ENCODE measurements at places on chromosomes 12 and 14. TPM values are rescaled to one million over a fixed set of nuclear protein-coding genes. Genes with fewer than 3 reads are reported as not detected.

Gene SLIRP
- 76.2 TPM for total RNA-seq

Gene CLEC4D
- not detected for total RNA-seq

DNA sequence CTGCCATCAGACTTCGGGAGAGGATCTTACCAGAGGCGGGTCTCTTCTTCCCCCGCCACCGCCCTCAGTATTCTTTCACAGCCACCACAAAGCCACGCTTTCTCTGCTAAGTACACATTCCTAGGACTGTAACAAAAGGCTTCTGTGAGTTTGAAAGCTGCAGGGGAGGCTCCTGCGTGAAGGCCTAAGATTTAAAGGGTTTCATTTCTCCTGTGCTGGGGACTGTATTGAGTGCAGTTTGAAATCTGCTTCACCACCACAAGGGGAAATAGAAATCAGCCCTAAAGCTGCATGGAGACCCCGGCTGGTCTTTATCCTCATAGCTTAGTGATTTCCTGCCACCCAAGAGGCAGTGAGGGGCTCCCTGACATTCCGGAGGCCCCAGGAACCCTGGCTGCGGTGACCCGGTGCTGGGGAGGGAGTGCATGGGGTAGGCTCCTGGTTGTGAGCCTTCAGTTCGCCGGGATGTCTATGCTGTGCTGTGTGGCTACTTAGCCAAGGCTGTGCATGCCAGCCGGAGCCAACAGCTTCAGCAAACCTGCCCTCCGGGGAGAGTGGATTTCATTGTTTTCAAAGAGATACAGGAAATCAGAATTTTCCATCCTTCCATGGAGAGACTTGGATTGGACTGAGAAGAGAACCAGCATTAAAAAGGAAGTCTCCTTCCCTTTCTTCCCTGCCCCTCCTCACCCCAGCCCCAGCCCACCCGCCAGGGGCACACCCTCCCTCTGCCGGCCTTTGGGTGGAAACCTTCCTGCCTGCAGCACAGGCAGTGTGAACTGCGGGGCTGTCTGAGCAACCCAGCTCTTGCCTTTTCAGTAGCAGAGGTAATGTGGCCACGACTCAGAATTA lies 163.3 kb downstream of the ETV6 start:
- DNase-seq, result no peak

DNA sequence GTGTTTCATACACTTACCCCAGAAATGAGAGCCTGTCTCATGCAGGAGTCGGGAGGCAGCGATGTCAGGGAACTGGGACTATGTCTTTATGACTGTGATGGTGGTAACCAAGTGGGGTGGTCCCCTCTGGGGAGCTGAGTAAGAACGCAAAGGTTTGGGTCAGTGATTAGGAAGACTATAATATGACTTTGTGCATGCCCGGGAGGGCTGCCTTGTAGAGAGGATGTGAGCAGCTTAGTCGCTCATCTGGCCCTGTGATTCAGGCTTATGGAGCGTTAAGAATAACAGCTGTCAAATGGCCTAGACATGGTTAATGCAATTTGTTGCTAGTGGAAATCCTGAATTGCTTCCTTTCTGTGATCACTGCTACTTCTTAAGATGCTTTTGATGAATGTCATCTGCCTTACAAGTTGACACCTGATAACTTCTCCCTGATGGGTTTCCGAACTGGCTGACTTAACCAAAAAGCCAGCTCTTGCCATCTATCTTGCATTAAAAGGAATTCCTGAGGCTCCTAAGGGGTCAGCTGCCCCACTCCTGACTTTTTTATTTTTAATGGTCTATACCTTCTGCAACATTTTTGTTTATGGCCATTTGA lies 35.4 kb upstream of the AACS start:
- DNase-seq, result no peak

GRCh38 chr14:86321151-86321550 lies 791.2 kb downstream of the FLRT2 start:
- no peak for DNase-seq

- DNase-seq, result no peak
Measured at GRCh38 chr12:61490526-61491498, 769.4 kb upstream of the USP15 start.

DNA sequence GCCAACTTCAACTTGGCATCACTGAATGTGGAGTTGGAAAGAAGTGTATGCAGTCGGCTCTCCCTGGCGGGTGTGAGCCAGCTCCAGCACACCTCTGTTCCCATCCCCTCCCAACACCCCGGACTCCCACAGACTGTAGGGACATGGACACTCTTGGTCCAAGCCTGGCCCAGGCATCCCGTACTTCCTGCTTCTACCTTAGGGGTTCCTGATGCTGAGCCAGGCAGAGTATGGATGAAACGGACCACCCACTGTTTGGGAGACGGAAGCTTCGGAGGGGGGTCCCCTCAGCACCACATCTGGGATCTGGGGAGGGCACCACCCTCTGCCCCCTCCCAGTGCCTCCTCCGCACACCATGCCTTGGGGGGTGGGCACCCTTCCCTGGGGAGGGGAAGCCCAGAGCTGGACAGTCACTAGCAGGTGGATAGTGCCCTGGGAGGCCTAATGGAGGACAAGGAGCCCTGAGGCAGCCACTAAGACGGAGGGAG lies 62.0 kb downstream of the LGMN start:
- no peak for DNase-seq

Gene KRT75
- not detected for total RNA-seq
